NCI-H446 treated with DMSO at 0.1 percent for 48 hours (cell line): ENCODE measurements at places on chromosomes 2 and 18.

DNA sequence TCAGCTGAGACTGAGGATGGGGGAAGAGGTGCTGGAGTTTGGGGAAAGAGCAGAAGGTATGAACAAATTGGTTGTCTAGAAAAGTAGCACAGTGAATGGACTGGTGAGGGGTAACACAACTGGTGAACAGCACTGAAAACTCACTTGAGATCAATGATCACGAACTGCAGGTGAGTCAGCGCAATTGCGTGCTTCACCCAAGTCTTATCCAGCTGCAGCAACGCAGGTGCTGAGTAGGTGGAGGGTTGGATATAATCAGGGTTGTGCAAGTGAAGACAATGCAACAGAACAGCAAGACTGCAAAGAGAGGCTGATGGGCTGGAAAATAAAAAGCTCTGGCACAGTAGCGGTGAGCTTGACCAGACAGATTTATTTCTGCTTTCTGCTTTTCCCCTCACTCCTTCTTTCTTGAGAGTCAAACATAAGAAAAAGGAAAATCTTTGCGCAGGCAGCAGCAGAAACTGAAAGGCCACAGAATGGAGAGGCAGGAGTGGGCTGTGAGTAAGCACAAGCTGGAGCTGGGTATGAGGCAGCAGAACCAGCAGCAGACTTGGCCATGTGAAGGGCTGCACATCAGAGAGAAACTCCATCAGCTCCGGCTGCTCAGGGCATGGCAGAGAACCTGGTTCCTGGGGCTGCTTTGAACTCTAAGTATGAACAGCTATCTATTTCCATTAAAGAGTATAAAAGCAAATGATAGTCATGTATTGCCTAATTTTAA is 99.4 kb upstream of the ARL5A start:
- no peak for DNase-seq

- peak; percentile 79 for DNase-seq
Observed at GRCh38 chr2:54597153-54597848, 126.2 kb upstream of the EML6 start.

GRCh38 chr2:63784461-63784860 is 57.2 kb upstream of the UGP2 start:
- DNase-seq = no peak

DNA sequence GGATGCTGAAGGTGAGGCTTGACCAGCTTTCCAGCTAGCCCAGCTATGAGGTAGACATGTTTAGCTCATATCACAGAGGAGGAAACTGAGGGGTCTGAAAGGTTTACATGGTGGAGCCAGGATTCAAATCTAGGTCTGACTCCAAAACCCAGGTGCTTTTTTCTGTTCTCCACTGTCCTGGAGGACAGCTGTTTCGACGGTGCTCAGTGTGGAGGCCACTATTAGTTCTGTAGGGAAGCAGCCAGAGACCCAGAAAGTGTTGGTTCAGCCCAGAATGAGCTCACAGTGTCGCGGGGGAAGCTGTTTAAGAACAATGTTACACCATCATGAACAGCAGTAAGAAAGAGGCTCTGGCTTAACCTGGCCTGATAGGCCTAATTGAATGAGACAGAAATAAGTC is 11.1 kb downstream of the PROC start:
- DNase-seq = no peak

- DNase-seq = no peak
Observed at GRCh38 chr2:28980368-28981015, 606 bp upstream of the TOGARAM2 start.

- no peak for DNase-seq
Observed at GRCh38 chr18:54357082-54357659, 487 bp downstream of the STARD6 start.

- no peak for DNase-seq
Observed at GRCh38 chr2:88006912-88007439, 9.4 kb downstream of the RNU2-63P start.

DNA sequence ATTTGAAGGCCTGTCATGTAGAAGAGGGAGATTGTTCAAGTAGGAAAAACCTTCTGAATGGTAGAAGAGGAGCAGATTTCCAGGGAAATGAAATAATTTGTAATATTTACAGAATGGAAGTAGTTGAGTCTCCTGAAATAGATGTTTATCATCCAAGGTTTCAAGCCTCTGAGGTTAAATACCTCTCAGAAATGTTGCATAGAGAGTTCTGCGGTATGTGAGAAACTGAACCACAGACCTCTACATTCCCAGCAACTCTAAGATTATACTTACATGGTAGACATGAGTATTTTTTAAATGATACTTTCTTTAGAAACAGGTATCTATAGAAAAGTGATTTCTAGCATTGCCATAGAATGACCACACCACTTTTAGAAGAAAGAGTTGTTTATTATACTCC is 379.8 kb upstream of the FANCL start:
- DNase-seq = no peak

- no peak for DNase-seq
Observed at GRCh38 chr18:8689517-8689916, 15.8 kb upstream of the MTCL1 start.

DNA sequence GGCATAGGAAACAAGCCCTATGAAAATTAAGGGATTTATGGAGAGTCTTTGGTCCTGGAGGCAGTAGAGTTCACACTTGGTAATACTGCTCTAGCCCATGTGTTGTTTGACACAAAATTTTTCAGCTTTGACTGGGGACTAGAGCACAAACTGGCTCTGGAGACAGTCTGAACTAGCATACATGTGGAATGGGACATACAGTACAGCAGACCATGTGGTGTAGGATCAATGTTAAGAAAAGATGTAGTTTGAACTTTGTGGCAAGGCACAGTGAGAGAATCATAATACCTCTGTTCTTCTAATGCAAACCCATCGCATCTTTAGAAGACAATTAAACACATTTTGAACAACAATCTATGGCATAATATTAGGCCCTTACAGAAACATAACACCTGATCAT is 521.5 kb upstream of the DDX18 start:
- no peak for DNase-seq

DNA sequence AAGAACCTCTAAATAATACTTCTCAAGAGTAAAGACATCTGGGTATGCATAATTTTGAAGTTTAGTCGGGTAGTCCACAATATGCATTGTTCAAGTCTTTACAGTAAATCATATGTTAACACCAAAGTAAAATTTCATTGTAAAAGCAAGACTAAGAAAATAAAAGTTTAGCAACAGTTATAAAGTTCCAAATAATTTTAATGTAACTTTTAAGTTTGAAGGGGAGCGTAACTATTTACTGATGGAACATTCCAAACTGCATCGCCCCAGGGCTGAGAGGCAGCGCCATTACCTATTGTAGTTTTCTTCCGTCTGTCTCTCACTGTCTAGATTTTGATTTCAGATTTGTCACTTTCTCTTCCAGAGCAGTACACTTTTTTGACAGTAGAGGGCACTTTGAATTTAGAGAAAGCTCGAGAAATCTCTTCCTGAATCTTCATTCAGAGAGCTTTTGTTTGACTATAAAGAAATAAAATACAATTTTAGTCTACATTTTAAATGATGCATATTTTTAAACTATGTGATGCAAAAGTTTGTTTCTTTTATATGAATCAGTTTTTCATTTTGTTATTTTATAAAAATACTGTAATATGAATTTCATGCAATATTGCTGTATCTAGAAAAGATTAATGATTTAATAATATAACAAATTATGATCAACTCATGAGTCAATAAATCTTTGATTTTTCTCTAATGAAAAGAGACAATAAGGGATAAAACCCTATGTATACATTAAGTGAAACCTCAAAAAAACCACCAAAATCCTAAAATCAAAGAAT is 389.8 kb downstream of the FIGN start:
- peak; percentile 19 for DNase-seq

GRCh38 chr2:126370201-126370600 is 285.8 kb upstream of the GYPC start:
- DNase-seq = no peak

DNA sequence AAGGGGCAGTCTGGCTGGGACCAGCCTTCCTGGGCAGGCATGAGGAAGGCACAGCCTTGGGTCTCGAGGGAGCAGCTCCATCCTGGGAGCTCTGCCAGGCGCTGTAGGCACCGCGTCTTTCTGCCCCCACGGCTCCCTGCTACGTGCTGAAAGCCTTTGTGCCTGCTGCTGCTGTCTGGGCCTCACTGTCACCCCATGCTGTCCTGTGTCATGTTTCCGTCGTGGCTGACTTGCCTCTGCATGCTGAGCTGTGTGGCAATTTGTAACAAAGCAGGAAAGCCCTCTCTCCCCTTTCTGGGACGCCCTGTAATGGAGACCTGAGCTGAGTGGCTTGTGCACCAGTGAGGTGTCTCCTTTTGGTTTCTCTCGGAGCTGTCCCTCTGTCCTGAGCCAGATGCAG is 152.5 kb downstream of the TSN start:
- peak; percentile 10 for DNase-seq

GRCh38 chr2:46826569-46827245 is 88.9 kb downstream of the MCFD2 start:
- no peak for DNase-seq

- no peak for DNase-seq
Observed at GRCh38 chr2:44360749-44361329, 455 bp downstream of the PREPL start.

- DNase-seq = no peak
Observed at GRCh38 chr2:221270806-221271205, 301.3 kb downstream of the EPHA4 start.

GRCh38 chr2:186603286-186603685 is 13.4 kb downstream of the ITGAV start:
- no peak for DNase-seq

DNA sequence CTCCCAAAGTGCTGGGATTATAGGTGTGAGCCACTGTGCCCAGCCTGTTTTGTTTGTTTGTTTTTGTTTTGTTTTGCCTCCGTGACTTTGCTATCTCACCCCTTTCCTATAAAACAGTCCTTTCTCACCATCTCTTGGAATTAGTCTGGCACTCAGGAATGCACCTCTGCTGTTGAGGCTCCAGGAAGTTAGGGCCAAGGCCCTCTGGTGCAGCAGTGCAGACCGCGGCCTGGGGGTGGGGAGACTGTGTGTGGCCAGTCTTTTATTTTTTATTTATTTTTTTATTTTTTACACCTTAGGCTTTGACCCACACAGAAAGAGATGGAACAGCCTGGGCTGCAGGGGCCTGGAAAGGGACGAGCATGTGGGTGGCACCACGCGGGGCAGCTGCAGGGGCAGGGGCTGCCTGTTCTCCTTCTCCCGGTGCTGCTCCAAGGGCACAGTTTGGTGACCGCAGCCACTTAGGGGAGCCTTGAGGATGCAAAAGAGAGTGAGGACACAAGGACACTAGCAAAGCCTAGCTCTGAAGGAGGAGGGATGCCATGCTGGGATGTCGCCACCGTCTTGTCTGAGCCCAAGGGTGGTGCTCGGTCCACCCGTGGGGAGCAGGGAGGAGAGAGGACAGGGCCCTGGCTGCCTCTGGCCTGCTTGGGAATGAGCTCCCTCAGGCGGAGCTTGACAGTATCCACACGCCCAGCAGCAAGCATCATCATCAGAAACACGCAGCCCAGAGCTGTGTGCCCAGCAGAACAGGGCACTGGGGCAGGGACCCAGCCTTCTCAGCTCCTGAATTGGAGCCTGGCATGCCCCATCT is 19.4 kb upstream of the ALPI start:
- DNase-seq = no peak

- DNase-seq = no peak
Observed at GRCh38 chr18:9184998-9185613, 48.5 kb downstream of the ANKRD12 start.

GRCh38 chr2:75416420-75417342 is 144.1 kb downstream of the EVA1A start:
- no peak for DNase-seq

- DNase-seq = no peak
Observed at GRCh38 chr2:182608181-182608845, 107.7 kb upstream of the DNAJC10 start.

DNA sequence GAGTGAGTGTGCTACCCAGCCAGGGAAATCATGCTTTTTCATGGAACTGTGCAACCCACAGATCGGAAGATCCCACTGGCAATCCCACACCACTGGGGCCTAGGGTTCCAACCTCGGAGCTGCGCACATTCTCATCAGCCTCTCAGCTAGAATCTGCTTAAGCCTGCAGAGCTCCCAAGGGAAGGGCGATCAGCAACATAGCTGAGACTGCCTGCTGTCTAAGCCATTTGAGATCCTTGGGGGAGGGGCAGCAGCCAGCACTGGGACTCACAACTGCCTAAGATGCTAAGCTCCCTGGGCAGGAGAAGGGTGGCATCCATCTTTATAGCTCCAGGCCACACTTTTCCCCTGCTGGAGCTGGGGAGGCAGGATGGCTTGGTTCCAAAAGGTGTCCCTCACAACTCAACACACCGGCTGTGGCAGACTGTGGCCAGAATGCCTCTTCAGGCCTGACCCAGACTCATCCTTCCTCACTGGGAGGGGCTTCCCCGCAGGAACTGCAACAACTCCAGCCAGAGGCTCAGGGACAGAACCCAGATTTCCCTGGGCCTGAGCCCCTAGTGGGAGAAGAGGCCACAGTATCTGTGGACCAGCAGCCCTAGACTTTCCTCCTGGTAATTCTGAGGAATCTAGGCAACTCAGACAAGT is 1133.3 kb upstream of the PIK3C3 start:
- no peak for DNase-seq

GRCh38 chr2:229539628-229540027 is 174.7 kb downstream of the DNER start:
- DNase-seq = no peak

- no peak for DNase-seq
Observed at GRCh38 chr2:71256421-71256820, 29.5 kb upstream of the PAIP2B start.

DNA sequence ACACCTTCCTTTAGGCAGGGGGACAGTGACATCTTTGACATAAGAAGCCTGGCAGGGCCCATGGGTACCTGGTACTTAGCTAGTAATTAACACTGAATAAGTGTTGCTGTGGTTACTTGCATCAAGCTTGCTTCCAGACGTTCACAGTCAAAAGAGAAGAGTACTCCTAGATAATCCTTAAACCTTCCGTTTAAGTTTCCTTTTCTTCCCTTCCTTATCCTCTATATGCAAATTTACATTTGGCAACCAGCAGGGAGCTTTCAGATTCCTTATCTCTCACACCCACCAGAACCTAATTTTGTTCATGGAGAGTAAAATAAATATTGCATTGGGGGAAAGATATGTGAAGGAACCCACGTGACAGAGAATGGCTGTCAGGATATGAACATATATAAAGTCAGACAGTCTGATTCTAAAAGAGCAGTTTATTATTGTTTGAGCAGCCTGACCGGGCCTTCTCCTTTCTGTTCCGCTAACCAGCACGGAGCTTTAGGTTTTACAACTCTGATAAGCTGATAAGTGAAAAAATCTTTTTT is 7.8 kb upstream of the RAB31 start:
- no peak for DNase-seq

DNA sequence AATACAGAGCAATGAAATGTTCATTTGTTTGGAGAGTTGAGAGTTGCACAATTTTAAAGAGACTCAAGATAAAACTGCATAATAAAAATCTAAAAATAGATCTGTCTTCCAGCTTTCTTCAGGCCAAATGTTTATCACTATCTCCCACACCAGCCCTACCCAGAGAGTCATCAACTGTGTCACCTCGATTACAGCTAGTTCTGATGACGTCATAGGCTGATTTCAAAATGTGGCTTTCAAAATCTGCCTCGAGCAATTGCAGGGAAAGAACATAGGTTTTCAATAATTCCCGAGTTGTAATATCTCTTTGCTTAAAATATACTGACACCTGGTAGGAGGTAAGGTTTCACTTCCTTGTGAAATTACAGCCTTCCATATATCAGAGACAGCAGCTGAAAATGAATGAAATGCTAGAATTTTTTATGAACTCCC is 677.6 kb upstream of the ID2 start:
- DNase-seq = peak; percentile 19

- DNase-seq = peak; percentile 36
Observed at GRCh38 chr18:39453882-39454281, 1888.3 kb upstream of the CELF4 start.
